NCI-H1105 (cell line): ENCODE measurements at places on chromosomes 4 and X.

GRCh38 chr4:8938137-8938536 lies 66.5 kb upstream of the HMX1 start:
- DNase-seq = no peak

DNA sequence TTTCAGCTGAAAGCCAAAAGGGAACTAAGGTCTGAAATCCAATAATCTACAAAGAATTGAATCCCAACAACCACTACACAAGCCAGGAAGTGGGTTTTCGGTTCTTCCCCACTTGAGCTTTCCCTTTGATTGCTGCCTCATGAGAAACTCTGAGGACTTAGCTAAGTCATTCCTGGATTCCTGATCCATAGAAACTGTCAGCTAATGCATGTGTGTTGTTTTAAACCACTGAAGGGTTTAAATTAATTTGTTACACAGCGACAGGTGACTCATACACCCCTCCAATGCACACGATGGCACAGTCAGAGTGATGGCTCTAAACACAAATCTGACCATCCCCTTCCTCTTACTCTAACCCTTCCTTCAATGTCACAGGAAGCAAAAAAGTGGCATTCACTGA lies 282.9 kb downstream of the RAB28 start:
- no peak for DNase-seq

DNA sequence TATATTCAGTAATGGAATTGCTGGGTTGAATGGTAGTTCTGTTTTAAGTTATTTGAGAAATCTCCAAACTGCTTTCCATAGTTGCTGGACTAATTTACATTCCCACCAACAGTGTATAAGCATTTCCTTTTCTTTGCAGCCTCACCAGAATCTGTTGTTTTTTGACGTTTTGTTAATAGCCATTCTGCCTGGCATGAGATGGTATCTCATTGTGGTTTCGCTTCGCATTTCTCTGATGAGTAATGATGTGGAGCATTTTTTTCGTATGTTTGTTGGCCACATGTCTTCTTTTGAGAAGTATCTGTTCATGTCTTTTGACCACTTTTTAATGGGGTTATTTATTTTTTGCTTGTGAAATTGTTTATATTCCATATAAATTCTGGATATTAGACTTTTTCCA lies 13.6 kb upstream of the MAGED4B start:
- no peak for DNase-seq

GRCh38 chr4:11914406-11914805 lies 485.7 kb upstream of the HS3ST1 start:
- DNase-seq = no peak

GRCh38 chrX:10395643-10396042 lies 224.7 kb downstream of the MID1 start:
- no peak for DNase-seq

GRCh38 chrX:155962906-155963305 lies 34.6 kb upstream of the IL9R start:
- no peak for DNase-seq

GRCh38 chrX:107669885-107670628 lies 41.7 kb downstream of the PRPS1 start:
- DNase-seq = no peak

DNA sequence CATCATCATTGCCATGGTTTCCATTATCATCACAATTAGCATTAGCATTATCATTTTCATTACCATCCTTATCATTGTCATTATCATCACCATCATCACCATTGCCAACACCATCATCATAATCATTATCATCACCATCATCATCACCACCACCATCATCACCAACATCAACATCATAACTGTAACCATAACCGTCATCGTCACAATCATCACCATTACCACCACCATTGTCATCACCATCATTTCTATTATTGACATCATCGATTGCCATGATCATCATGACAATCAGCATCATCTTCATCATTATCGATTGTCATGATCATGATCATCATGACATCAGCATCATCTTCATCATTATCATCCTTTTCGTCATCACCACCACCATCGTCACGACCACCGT lies 88.9 kb upstream of the MSX1 start:
- no peak for DNase-seq

DNA sequence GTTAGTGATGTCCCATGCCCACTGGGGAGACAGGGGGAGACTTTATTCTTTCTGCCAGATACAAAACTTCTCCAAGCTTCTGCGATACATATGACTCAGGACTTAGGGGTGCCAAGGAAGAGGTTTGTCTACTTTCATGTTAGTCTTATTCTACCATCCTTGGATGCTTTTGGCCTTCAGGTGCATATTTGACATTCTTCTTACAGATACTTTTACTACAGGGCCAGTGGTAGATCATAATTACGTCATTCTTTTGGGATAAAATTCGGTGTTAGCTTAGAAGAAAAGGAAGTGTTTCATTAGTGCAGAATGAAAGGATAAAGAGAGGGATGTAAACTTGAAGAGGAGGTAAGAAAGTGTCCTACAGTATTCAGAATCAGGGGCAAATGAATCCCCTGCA lies 245.2 kb downstream of the THOC2 start:
- no peak for DNase-seq

- DNase-seq = no peak
Measured at GRCh38 chr4:113996599-113997177, 17.2 kb upstream of the ARSJ start.

DNA sequence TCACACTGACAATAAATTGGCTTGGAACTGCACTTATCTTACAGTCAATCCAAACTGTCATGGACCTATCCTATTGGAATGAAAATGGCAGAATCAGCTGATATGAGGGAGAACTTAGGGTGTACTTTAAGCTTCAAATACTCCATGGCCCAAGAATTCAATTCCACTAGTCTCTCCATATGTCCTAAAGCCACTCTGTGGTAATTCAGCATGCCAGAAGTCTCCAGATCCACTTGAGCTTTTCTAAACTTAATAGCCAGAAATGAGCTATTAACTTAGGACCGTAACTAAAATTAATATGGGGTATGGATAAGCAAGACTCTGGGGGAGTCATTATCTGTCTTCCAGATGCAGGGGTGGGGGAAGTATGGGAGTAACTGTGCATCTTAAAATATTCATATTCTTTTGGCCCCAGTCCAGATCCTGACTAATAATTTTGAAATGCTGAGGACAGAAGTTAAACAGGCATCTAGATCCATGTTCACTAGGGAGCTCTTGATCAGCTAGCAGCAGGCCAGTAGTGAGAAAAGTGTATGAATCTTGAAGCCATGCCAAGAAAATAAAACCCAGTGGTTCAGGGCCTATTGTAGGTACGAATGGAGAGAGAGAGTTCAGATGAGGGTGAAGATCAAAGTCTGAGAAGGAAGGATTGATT lies 167.6 kb downstream of the DKK2 start:
- DNase-seq = no peak

DNA sequence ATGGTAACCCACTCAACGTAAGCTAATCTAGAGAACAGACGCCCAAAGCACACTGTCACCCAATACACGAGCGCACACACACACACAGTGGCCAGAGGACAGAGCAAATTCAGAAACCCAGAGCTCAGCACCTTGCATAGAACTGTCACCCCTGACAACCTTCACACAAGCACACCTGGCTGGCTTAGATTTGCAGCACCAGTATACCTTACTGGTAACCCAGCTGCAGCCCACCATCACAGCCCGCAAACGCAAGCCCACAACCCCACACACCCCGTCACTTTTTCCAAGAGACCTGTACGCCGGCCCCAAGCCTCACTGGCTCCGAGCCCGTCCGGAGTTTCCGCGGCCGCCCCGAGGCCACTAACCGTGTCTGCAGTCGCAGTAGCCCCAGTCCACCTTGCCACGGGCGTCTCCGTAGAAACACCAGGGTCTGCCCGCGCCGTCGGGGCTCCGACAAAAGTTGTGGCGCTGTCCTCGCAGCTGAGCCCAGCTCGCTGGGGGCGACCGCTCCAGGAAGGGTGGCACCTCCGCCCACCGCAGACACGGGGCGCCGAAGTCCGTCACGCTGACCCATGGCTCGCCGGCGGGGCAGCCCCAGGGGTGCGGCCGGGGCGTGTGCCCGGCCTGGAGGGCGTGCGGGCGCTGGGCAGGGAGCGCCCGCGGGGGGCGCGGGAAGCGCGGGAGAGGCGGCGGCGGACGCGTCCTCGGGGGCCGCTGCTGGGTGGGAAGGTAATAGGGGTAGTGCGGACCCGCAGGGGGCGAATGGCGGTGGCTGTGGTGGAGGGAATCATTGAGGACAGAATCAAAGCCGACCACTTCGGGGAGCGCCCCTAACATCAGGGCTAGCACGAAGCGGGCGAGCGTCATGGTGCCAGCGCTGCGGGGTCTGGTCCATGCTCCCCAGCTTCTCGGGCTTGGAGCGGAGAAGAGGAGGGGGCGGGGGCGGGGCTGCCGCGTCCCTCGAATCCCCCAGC lies 664 bp downstream of the PRSS12 start:
- DNase-seq = peak; percentile 8

DNA sequence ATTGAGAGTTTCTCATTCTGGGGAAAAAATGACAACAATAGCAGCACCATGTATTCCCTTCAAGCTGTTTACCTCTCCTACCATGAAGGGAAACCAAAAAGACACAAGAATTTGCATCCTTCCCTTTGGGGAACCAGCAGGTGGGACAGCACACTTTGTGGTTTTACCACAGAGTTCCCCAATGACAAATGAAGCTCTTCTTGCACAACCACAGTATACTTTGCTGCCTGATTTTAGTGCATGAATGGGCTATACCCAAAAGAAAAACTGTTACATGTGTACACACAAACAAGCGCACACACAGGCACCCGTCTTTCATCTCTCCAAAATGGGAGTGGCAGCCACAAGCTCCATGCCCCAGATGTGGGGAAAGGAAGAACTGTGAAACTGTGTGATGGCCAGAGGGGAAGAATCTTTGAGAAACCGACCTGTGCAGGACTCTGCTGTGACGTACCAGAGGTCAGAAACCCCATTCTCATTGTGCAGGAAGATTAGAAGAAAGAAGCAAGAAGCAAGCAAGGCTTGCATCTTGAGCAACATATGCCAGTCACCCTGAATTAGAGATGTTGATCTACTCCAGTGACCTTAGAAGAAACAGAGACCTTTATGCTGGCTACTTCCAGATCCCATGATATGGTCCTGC lies 2.7 kb upstream of the MAML3 start:
- no peak for DNase-seq
